ENCODE measurements at places on chromosomes 11 and 22.
A peak's percentile ranks its signal among the peaks of the same experiment; 100 is the strongest.

DNA sequence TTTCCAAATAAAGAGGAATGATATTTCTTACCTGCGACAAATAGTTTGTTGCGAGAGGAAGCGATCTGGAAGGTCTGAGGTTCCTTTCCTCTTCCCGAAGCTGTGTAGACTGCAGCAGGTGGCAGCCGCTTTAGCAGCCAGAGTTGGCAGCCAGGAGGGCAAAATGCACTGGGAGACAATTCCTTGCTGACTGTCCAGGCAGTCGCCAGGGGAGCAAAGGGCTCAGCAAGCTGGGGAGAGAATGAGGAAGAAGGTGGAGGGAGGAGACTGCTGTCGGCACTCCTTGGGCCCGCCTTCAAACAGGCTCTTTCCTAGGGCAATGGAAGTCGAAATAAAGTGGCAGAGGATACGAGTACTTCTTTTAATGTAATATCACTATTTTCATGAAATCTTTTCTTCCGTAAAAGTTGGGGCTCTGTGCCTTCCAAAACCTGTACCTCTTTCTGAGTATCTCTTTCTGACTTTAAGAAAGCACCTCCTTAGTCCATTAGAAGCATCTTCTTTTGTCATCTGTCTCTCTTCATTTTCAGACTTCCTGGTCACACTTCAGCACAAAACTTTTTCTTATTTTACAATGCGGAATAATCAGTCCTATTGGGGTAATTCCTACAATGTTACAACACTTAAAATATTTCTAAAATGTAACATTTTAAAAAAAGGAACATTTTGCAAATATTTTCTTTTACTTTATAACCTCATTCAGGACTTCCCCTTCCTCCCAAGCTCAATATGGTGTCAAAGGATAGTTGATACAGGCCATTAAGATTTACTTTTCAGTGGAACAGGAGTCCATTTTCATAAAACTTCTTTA is at the start of gene IL18:
Gene IL18 (minus strand): TSS at position 220 of the 811 bp plus-strand sequence. CDS start 9,041 bp downstream, outside the sequence.
- no peak for DNase-seq

DNA sequence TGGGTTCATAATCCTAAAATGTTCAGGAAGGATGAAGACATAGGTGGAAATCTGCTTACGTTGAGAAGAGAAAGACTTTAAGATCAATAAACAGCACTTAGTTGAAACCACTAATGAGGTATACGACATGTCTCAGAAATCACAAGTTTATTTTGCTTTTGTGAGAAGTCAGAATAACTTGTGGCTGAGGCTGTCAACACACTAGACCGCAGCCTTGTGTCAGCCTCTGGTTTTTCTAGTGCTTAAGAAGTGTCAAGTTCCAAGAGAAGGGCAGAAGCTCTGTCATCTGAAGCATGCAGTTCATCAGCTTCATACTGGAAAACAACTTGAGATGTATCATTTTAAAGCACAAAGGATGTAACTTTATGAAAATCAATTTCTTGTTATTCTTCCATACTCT is 420.9 kb downstream of the METTL15 start:
- DNase-seq = no peak

- peak; percentile 12 for DNase-seq
These were observed 20.7 kb downstream of the RPUSD4 start for GRCh38 chr11:126190792-126191191.

DNA sequence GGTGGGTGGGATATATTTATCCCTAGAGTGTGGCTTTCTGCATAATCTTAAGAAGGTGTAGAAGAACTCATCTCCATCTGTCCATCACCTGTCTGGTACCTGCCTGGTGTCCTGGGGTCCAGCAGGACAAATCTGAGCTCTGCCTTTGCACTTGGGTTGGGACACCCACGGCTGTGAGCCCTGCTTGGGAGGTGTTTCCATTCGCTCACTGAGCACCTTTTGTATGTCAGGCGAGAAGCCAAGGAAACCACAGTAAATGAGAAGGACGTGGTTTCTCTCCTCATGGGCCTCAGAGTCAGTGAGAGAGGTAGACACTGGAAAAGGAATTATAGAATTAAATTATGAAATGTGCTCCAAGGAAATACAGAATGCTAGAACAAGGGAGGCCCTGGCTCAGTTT is 555.9 kb downstream of the MIAT start:
- no peak for DNase-seq

GRCh38 chr11:59368238-59369022 is 9.7 kb downstream of the OR5AN1 start:
- no peak for DNase-seq

DNA sequence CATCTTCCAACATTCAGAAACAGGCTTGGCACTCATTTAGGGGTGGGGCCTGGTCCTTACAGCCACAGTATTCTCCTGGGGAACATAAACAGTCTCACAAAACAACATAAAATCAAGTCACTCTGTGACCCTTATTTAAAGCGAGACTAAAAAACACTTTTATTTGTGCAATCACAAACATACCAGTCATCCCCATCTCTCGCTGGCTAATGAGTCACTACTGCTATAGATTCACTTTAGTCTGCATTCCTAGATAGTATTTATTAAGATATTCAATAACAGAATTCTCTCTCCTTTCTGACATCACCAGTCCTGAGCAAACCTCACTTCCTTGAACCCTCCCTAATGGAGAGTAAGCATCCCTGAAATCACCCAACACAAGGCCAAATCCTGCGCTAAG is 68.0 kb downstream of the ZBTB44 start:
- no peak for DNase-seq

Measured in epithelial cell of prostate (primary cell).